Stimulated activated CD8-positive, alpha-beta memory T cell treated with anti-CD3 and anti-CD28 coated beads, Interleukin-4, amount 100 ng/mL, for 24 hours (primary cell): ENCODE measurements at places on chromosomes 6 and 20.
A peak's percentile ranks its signal among the peaks of the same experiment; 100 is the strongest.

- no peak for DNase-seq
Measured at GRCh38 chr6:137875058-137875520, 8.0 kb downstream of the TNFAIP3 start.

- no peak for DNase-seq
Measured at GRCh38 chr6:147522597-147522996, 14.1 kb downstream of the SAMD5 start.

DNA sequence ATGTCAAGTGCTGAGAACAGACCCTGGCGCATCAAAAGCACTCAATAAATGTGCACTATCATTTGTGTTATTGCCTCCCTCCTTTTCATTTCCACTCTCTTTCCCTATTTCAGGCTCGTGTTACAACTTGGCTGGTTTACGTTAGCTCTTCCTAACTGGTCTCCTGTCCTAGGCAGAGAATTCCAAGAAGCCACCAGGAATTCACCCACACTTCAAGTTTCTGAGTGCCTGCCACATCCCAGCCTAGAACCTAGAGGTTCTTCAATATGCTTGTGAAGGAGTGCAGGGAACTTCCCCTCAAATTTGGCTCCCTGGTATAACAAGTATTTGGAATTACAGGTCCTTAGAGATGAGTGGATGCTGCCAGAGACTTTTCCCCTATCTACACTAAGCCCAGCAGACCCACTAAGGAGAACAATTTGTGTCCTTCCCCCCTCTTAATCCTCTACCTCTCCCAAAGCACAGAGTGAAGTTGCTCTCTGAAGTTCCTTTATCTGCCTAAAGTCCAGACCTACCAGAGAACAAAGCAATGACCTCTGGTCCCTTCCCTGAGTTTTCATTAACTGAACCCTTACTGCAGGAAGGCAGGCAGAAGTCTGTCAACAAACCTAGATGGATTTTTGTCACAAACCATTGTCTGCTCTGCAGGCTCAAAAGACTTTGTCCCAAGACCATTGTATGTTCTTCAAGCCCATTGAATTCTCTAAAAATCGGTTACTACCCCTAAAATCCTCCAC, 201.6 kb upstream of the JARID2 start:
- DNase-seq: no peak

- DNase-seq: no peak
Measured at GRCh38 chr6:148509119-148509799, 166.6 kb downstream of the SASH1 start.

DNA sequence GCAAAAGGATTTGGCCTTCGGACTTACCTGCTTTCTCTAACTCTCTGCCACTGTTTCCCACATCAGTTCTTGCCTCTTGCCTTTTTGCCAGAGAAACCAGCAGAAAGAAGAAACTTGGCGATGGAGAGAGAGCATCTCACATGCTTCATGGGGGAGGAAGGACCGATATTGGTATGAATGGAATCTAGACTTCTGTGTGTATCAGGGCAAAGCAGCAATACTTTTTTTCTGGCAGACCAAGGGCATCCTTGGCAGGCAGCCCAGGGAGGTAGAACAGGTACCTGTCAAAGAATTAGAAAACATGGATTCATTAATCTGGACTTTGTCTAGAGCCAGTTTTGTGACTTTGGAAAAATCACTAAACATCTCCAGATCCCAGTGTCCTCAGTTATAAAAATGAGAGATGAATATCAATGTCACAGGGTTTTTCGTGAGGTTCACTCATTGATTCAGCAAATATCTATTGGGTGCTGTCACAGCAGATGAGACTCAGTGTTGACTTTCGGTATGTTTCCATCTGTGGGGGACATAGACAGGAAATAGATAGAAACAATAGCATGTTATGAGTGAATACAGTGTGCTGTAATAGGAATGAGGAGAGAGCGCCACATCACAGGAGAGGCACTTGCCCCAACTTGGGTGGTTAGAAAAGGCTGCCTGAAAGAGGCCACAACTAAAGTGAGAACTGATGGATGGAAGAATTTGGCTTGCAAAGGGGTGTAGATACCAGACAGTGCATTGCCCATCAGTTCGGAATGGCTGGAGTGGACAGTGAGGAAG, 114.1 kb downstream of the CD83 start:
- no peak for DNase-seq

GRCh38 chr6:52207066-52207465, 20.9 kb downstream of the IL17A start:
- DNase-seq: no peak

- DNase-seq: peak; percentile 1
Measured at GRCh38 chr6:46491201-46491627, at the start of gene RCAN2. TSS of gene RCAN2 (minus strand) at chr6:46491449.

DNA sequence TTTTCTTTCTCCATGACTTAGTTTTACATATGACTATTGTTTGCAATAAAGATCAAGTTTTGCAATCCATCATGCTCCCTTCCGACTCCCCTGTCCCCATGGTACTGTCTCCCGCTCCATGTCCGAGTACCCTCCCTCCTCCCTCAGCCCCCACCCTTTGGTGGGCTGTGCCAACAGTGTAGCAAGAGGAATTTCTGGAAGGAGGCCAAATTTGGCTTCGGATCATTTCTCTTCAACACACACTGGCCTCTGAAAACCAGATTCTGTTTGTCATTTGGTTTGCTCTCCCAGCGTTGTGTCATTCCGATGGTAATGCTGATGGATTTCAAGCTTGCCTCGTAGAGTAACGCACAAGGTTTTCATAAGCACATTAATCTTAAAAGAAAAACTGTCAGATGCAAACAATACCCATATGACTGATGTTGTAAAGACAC, 22.9 kb upstream of the PAX1 start:
- DNase-seq: no peak

GRCh38 chr6:23339268-23339667, 769.9 kb downstream of the HDGFL1 start:
- no peak for DNase-seq
